ENCODE measurements at places on chromosomes 11 and 22.

GRCh38 chr11:70402016-70402415 lies 3.7 kb downstream of the CTTN start:
- H3K27ac ChIP-seq = no peak overlapping the region
- H3K27me3 ChIP-seq = no peaks in the 10 kb centered on the region
- DNase-seq = no peak
- no peak overlapping the region for H3K4me3 ChIP-seq
- H3K4me1 ChIP-seq = peaks cover 21% of the 10 kb centered on the region
- H3K36me3 ChIP-seq = peaks cover 70% of the 10 kb centered on the region

- H3K4me3 ChIP-seq = no peak overlapping the region
- no peak for DNase-seq
- H3K27ac ChIP-seq = no peak overlapping the region
- no peaks in the 10 kb centered on the region for H3K27me3 ChIP-seq
- H3K4me1 ChIP-seq = peaks cover 27% of the 10 kb centered on the region
Measured at GRCh38 chr11:3052109-3052479, 5.1 kb downstream of the CARS1 start.

DNA sequence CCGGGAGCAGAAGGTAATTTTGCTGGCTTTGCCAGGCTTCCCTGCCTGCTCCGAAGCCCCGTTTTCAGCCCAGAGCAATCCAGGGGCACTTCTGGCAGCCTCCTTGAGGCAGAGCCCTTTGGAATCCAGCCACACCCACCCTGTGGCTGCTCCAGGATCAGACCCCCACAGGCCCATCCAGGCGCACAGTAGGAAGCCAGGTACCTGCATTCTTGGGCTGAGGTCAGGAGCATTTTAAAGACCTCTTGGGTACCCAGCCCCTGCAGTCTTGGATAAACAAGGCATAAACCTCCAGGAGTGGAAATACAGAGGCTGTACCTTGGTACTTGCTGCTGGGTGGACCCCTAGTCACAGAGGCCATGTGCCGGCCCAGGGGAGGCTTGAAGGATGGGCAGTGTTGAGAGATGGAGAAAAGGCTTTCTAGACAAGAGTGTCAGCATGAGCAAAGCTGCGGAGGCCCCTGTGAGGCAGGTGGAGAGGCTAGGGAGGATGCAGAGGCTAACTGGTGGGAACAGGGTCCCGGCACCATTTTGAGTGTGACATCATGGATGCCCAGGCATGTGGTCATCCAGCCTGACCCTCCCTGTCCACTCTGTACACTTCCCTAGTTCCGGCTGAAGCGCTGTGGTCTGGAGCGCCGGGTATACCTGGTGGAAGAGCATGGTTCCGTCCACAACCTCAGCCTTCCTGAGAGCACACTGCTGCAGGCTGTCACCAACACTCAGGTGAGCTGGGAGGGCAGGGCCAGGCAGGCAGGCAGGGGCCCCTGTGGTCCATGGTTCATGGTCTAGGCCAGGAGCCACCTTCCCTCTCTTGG lies 3.9 kb downstream of the MUS81 start:
- no peak overlapping the region for H3K4me3 ChIP-seq
- peaks cover 87% of the 10 kb centered on the region for H3K36me3 ChIP-seq
- peak; percentile 1 for DNase-seq
- no peaks in the 10 kb centered on the region for H3K27me3 ChIP-seq
- H3K4me1 ChIP-seq = peaks cover 18% of the 10 kb centered on the region
- H3K27ac ChIP-seq = no peak overlapping the region

GRCh38 chr22:19630614-19631013 lies 83.7 kb upstream of the SEPTIN5 start:
- no peak overlapping the region for H3K27ac ChIP-seq
- no peaks in the 10 kb centered on the region for H3K4me1 ChIP-seq
- no peaks in the 10 kb centered on the region for H3K27me3 ChIP-seq

GRCh38 chr11:104340590-104340989 lies 176.6 kb upstream of the PDGFD start:
- no peaks in the 10 kb centered on the region for H3K27me3 ChIP-seq
- DNase-seq = no peak
- H3K36me3 ChIP-seq = no peaks in the 10 kb centered on the region
- no peaks in the 10 kb centered on the region for H3K4me1 ChIP-seq
- no peak overlapping the region for H3K27ac ChIP-seq
- no peak overlapping the region for H3K4me3 ChIP-seq

GRCh38 chr22:19674929-19675253 lies 39.4 kb upstream of the SEPTIN5 start:
- H3K4me1 ChIP-seq = no peaks in the 10 kb centered on the region
- DNase-seq = no peak
- peaks cover 2% of the 10 kb centered on the region for H3K27me3 ChIP-seq
- no peaks in the 10 kb centered on the region for H3K36me3 ChIP-seq
- H3K4me3 ChIP-seq = no peak overlapping the region

- DNase-seq = no peak
- H3K4me1 ChIP-seq = peaks cover 48% of the 10 kb centered on the region
- no peak overlapping the region for H3K4me3 ChIP-seq
- H3K27me3 ChIP-seq = no peaks in the 10 kb centered on the region
Measured at GRCh38 chr11:63535734-63536133, 874 bp upstream of the PLAAT4 start.

DNA sequence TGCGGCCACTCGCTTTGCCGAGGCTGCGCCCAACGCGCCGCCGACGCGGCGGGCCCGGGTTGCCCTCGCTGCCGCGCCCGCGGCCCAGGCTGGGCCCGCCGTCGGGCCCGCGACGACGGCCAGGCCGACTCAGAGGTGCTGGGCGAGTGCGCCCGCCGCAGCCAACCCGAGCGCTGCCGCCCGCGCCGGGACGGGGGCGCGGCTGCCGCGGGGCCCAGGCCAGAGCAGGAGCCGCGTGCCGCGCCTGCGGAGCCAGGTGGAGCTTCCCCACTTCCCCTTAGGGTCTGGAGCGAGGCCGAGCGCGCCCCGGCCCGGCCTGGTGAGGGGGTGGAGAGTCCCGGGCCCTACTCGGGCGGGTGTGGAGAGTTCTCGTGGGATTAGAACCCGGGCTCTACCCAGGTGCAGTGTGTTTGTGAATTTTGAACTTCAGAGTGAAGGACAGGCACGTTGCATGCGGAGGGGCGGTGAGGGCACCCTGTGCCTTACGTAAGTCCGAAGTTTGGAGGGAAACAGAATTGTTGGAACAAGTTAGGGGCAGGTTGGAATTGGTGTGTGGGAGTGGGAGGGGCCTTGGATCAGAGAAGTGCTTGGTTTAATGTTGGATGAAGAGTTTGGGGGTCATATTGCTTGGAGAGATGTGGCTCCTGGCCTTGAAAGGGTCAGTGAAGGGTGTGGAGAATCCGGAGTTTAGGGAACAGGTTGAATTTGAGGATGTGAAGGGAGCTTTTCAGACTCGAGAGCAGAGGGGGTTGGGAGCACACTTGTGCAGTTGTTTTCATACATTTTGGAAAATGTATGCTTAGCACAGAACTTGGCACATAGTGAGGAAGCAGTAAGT lies 697 bp downstream of the RNF169 start:
- no peaks in the 10 kb centered on the region for H3K27me3 ChIP-seq
- H3K36me3 ChIP-seq = peaks cover 5% of the 10 kb centered on the region
- H3K4me1 ChIP-seq = peaks cover 14% of the 10 kb centered on the region
- peak overlapping the region; percentile 86 for H3K4me3 ChIP-seq
- peak; percentile 22 for DNase-seq
- peak overlapping the region; percentile 88 for H3K27ac ChIP-seq

DNA sequence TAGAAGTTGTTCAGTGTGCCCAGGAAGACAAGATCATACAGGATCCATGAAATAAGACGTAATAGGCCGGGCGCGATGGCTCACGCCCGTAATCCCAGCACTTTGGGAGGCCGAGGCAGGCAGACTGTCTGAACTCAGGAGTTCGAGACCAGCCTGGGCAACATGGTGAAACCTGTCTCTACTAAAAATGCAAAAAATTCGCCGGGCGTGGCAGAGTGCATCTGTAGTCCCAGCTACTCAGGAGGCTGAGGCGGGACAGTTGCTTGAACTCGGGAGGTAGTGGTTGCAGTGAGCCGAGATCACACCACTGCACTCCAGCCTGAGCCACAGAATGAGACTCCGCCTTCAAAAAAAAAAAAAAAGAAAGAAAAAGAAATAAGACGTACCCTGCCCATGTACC lies 56.7 kb downstream of the APOL3 start:
- no peak for DNase-seq
- peaks cover 6% of the 10 kb centered on the region for H3K4me1 ChIP-seq
- no peaks in the 10 kb centered on the region for H3K27me3 ChIP-seq
- no peak overlapping the region for H3K4me3 ChIP-seq
- H3K27ac ChIP-seq = no peak overlapping the region

GRCh38 chr22:33919391-33920196 lies 682 bp downstream of the LARGE1 start:
- H3K27me3 ChIP-seq = 0 out of 2 replicates have a peak, but pooled peaks cover 2% of the 10 kb centered on the region
- H3K27ac ChIP-seq = no peak overlapping the region
- DNase-seq = peak; percentile 45
- H3K4me1 ChIP-seq = peaks cover 18% of the 10 kb centered on the region
- H3K36me3 ChIP-seq = 0 out of 2 replicates have a peak, but pooled peaks cover 3% of the 10 kb centered on the region

DNA sequence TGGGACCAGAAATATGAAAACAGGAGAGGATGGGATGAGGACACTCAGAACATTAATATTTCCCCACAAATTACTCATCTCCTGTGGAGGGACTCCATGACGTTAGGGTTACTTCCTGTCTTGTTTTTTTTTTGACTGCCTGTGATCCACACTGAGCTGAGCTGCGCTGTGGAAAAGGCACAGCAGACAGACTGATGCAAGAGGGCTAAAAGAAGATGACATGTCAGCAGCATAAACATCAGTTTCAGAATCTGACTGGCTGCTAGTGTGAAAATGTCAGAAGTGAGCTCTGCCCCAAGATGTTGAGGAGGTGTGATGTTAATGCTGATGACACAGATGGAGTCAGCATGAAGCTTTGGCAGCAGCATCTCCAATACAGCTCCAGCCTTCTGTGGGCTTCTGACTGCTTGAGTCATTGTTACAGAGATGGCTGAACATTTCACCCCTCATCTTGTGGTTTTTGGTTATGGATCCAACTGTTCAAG lies 286.8 kb downstream of the BLID start:
- no peaks in the 10 kb centered on the region for H3K4me1 ChIP-seq
- no peaks in the 10 kb centered on the region for H3K27me3 ChIP-seq
- no peak overlapping the region for H3K4me3 ChIP-seq
- H3K36me3 ChIP-seq = no peaks in the 10 kb centered on the region

DNA sequence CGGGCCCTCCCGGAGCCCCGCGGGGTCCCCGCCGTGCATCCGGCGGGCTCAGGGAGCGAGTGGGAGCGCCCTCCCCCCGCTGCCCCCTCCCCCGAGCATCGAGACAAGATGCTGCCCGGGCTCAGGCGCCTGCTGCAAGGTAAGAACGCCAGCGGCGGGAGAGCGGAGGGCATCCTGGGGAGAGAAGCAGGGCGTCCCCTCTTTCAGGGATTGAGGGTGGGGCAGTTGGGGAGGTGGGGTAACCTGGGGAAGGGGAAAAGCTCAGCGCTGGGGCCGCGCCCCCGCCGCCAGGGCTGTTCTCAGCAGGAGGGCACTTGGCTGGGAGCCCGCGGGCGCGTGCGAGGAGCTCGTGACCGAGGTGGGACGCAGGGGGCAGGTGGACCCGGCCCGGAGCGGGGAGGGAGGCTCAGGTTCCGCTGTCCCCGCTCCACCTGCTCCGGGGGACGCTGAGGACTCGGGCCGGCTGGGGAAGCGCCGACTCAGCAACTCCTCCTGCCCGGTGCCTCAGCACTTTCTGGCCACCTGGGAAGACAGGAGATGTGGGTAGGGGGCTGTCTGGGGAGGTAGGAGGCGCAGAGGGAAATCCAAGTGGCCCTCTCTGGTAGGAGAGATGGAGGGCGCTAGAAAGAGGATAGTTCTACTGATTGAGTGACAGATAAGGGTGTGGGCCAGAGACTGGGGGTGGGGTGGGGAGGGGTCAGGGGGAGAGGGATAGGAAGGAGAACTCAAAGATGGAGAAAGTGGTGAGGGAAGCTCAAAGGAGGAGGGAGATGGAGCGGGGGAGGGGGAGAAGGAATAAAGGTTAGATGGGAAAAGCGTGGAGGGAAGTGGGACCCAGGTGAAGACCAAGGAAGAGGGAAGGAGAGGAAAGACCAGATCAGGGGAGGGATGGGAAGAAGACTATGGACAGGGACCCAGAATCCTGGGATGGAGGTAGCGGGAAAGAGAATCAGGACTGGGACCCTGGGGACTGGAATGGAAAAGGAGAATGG lies 726 bp downstream of the RTN4RL2 start:
- peaks cover 56% of the 10 kb centered on the region for H3K27me3 ChIP-seq
- DNase-seq = no peak
- no peaks in the 10 kb centered on the region for H3K36me3 ChIP-seq
- H3K27ac ChIP-seq = no peak overlapping the region
- H3K4me3 ChIP-seq = peak overlapping the region; percentile 33

GRCh38 chr11:100676901-100677300 lies 10.2 kb upstream of the ARHGAP42 start:
- no peak for DNase-seq
- no peak overlapping the region for H3K27ac ChIP-seq
- no peaks in the 10 kb centered on the region for H3K36me3 ChIP-seq
- no peaks in the 10 kb centered on the region for H3K27me3 ChIP-seq

GRCh38 chr11:128238521-128239265 lies 348.7 kb downstream of the ETS1 start:
- H3K4me3 ChIP-seq = no peak overlapping the region
- DNase-seq = no peak
- no peak overlapping the region for H3K27ac ChIP-seq
- H3K27me3 ChIP-seq = no peaks in the 10 kb centered on the region
- H3K36me3 ChIP-seq = no peaks in the 10 kb centered on the region

DNA sequence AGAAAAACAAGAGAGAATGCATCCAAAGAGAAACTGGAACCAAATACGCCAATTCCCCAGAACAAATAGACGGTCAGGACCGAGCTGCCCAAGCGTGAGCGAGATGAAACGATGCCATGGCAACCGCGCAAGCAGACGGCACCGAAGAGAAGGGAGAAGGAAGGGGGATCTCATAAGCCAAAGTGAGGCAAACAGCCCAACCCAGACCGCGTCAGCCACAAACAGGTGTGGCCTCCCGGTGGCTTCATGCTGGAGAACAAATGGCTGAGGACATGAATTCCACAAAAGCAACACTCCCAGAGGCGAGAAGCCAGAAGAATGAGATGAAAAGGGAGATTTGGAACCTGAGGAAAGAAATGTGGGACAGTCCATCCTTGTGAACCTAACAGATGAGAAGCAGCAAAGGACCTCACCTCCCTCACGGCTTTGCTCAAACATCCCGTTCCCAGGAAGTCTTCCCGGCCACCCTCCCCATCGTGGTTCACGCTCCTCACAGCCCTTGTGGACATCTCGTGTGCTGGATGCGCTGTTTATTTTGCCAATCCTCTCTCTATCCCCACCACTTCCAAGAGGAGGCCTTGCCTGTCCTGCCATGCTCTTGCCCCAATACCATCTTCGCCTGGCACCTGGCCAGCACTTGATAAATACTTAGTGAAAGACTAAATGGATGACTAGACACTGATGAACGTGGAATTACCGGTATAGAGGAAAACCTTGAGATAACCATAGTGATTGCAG lies 89.1 kb upstream of the RTL6 start:
- no peaks in the 10 kb centered on the region for H3K4me1 ChIP-seq
- H3K4me3 ChIP-seq = no peak overlapping the region
- no peak overlapping the region for H3K27ac ChIP-seq
- peaks cover 8% of the 10 kb centered on the region for H3K27me3 ChIP-seq
- DNase-seq = no peak

GRCh38 chr22:29044657-29045176 lies 16.9 kb downstream of the C22orf31 start:
- peaks cover 41% of the 10 kb centered on the region for H3K4me1 ChIP-seq
- peak overlapping the region; percentile 64 for H3K27ac ChIP-seq
- no peak overlapping the region for H3K4me3 ChIP-seq
- DNase-seq = peak; percentile 62
- H3K27me3 ChIP-seq = no peaks in the 10 kb centered on the region

All from SJSA1 (cell line).